ENCODE measurements at places on chromosomes 12 and 14.

GRCh38 chr14:91256661-91257060, 12.2 kb upstream of the GPR68 start:
- DNase-seq: no peak

DNA sequence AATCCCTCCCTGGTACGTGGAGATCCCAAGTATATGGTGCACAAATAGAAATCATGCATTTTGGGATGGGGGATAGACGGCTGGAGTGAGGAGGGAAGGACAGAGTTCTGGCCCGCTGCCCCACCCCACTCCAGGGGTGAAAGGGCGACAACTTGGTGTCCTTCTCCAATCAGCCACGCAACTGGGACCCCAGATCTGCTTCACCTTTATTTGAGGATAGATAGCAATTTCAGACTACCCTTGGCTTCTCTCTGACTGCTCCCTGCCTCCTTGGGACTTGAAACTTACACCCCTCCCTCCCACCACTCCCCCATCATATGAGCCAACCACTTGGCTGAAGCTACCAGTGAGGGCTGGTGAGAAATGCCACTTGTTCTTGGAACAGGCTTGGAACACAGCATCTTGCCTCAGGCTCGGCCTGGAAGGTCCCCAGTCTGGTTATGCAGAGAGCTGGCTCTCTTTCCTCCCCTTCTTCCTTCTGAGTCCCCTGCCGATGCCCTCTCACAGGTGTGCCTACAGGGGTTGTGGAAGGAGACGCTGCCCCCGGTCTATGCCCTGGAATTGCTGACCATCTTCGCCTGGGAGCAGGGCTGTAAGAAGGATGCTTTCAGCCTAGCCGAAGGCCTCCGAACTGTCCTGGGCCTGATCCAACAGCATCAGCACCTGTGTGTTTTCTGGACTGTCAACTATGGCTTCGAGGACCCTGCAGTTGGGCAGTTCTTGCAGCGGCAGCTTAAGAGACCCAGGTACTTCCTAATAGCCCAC, 8.1 kb downstream of the OAS3 start:
- no peak for DNase-seq

DNA sequence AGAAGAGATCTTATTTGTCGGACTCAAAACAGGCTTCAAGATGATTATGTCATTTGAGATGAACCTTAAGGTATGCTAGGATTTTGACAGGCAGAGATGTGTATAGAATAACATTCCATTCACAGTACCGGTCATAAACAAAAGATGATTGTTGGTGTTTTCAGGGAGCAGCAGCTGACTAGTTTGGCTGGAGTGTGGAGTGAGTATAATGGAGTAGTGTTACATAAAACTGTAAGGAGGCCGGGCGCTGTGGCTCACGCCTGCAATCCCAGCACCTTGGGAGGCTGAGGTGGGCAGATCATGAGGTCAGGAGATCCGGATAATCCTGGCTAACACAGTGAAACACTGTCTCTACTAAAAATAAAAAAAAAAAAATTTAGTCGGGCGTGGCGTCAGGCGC, 23.9 kb downstream of the SERPINA10 start:
- DNase-seq: no peak

DNA sequence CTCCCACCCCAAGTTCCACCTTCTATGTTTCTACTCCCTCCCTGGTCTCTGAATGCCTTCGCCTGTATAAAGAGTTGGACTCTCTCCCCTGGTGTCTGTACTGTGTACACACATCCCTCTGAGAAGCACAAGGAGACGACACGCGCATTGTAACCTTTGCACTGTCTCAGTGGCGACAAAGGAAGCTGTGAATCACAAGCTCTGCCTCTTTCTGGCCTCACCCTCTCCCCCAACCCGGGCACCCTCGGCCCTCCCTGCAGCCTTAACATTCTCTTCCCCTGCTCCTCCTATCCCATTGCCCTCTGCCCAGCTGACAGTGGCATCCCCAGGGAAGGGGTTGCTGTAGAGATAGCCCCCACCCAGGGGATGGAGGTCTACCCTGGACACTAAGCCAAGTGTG, 2.5 kb upstream of the SMARCD1 start:
- DNase-seq: no peak

- no peak for DNase-seq
These were observed 4.5 kb upstream of the GPR162 start for GRCh38 chr12:6817098-6817497.

- DNase-seq: no peak
These were observed 303.6 kb upstream of the GARIN6 start for GRCh38 chr12:99343960-99344359.

- no peak for DNase-seq
These were observed 15.2 kb upstream of the PTPRB start for GRCh38 chr12:70652451-70652850.

DNA sequence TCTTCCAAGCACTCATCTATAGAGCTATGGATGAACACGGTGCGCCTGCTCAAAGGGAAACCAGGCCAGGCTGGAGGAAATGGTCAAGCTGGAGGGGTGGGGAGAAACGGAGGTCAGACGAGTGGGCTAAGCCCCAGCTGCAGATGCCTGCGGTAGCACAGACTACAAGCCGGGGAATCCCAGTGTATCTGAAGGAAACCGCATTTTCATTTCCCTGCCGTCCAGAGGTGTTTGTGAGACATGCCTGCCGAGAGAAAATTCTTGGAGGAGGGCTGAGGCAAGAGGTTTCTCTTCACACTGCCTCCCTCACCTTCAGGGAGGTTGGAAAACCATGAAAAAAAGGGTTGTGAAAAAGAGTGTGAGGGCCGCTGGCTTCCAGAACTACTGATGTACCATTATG, 102.0 kb upstream of the FOXN3 start:
- no peak for DNase-seq

DNA sequence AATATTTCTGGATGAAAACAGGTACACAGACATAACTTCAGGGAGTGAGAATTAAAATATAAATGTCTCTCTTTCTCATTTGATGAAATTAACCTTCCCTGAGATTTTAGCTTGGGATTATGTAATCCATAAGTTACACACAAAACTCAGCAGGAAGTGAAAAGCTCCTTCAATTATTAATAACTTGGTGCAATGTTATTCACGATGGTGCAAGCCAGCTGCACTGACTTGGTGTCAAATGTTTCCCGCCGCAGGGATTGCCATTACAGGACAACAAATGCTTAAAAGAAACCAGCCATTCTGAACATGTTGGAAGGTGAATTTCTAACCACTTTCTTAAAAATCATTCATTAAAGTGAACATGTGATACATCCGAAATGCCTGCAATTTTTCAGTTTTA, 250.4 kb downstream of the FOXN3 start:
- DNase-seq: no peak

DNA sequence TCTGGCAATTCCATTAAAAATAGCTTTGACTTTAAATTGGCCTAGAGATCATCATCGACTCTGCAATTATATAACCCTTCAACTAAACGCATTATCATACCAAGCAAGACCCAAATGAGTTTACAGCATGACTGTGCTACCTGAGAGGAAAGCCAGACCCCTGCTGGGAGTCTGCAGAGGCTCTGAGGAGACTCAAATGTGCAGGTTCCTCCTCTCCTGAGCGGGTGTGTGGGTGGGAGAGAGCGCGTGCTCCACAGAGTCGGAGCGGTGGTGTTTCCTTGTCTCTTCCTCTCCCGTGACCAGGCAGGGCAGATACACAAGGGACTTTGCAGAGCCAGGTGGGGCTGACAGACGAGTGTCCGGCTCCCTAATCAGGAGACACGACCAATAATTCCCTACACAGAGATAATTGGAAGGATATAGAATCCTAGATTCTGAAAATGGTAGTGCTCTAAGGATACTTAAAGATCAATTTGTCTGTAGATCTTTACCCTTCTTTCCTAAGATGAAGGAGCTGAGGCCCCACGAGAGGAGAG, 74.1 kb downstream of the SLC8A3 start:
- no peak for DNase-seq

DNA sequence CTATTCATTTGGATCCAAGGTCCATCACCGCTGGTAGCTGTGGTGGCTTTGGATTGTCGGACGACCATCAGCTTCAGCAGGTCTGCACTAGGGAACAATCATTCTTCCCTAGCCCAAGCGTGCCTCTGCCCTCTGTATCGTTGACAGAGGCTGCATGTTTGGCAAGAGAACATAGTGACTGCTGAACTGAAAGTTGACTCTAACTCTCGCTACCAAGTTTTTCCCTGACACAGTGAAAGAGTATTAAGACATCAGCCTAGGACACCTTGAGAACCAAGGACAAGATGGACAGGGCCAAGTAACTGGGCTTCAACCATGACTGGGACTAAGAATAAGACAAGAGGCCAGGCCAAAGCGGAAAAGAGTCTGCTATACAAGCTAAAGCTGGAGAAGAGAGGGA, 26.3 kb downstream of the TSHR start:
- no peak for DNase-seq

- DNase-seq: no peak
These were observed 37.4 kb downstream of the CREBL2 start for GRCh38 chr12:12648951-12649650.

DNA sequence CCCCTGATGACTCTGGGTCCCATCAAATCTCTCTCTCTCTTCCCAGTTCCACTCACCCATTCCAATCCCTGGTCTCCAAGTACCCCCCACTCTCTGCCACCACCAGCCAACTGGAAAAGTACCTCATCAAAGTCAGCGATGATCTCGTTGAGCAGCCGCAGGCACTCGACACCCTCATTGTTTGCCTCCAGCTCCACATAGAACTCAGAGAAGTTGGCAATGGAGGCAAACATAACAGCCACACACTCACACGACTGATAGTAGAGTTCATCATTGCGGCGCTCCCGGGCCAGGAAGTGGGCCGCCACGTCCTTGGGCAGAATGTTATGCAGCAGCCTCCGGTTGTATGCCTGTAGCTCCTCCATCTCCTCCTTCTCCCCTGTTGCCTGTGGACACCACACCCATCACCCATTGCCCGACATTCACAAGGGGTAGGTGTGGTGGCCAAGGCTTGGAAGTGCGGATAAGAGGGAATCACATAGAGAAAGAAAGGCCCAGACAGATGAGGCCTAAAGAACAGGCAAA, 17.2 kb downstream of the ADCY6 start:
- no peak for DNase-seq

- no peak for DNase-seq
These were observed 58.3 kb downstream of the CAND1 start for GRCh38 chr12:67327466-67327865.

DNA sequence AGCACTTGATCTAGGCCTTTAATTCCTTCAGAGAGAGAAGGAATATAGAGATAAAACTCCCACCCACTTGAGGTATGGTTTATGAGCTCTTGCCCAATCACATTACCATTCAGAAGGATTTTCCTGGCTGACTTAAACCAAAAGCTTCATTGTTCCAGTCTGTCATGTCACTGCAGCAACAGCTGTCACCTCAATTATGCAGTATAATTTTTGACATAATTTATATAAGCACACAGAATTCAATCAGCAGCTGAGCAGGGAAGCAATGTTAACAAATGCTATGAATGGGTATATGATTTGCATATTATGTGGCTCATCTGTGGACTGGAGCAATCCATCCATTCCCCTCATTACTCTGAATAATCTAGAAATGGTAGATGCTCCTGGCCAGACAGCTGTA, 40.3 kb downstream of the CBX5 start:
- no peak for DNase-seq

- DNase-seq: no peak
These were observed 117.8 kb upstream of the TMTC1 start for GRCh38 chr12:29901585-29901984.

GRCh38 chr12:69254862-69255261, 15.5 kb downstream of the CPSF6 start:
- no peak for DNase-seq

DNA sequence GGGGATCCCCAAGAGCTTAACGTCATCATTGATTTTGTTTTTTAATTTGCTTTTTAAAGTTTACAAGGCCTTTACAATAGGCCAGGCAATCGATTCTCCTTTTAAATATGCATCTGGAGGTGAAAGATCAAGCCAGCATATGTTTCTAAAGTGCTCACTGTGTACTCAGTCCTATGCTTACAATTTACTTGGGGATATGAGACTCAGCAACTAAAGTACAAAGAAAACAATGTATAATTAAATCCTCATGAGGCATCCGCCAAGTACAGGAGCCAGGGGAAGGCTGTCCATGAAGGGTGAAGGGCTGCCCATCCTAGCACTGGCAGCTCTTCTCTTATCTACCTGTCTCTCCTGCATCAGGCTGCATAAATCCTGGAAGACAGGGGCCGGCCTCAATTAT, 11.8 kb downstream of the CCDC92 start:
- DNase-seq: no peak

DNA sequence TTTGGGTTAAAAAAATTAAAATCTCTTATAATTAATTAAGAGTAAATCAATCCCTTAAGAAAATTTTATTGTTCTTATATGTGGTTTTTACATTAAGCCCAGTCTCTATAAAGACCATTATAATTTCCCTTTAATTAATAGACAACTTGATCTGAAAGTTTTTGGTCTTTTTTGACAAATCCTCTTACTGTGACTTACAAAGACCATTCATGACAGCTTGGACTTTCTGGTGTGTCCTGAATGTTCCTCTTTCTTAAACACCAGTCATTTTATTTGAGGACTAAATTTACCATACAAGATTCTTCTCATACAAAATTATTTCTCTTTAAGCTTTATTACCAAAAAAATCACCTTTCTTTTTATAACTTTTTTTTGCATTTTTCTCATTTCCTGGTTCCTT, 368.3 kb downstream of the ADGRD1 start:
- no peak for DNase-seq

GRCh38 chr14:94677747-94678146, 65.6 kb downstream of the SERPINA3 start:
- DNase-seq: no peak

DNA sequence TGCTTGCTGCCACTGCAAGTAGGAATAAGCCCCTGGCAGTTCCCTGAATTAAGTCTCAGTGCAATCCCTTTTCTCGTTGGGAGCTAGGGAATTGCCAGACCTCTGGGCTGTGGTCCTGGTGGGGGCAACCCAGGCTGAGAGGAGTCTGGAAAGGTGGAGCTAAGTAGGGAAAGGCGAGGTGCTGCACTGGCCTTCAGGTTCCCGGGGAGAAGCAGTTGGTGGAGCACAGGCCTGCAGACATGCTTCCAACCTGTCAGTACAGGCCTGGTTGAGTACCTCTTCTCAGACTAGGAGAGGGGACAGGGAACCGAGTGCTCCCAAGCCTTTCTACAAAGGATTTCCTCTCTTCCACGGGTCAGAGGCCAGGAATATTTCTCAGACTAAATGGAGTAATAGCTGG, 1.5 kb downstream of the NRIP2 start:
- DNase-seq: no peak

DNA sequence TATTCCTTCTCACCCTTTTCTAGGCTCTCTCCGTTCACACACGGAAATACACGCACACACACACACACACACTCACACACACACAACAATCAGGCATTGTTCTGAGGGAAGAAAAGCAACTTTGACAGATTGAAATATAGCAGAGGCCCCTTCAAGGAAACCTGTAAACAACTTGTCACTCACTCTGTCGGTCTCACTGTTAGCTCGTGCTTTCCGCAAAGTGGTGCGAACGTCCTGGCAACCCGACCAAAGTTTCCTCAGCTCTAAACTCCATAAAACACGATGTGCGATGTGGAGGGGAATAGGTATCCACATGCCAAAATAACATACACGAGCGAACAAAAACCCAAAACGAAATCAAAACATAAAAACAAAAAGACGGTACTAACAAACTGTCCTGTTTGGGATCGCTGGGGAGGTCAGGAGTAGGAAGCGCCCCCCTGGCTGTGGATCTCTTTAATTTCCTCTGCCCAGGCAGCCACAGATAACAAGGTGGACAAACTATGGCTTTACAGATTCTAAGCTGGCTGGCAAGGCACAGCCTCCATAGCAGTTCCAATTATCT, 822 bp upstream of the SOX5 start:
- DNase-seq: no peak

- DNase-seq: no peak
These were observed 5.9 kb downstream of the CIPC start for GRCh38 chr14:77103951-77104350.

- no peak for DNase-seq
These were observed 5.9 kb downstream of the PXN start for GRCh38 chr12:120259418-120260202.
